ENCODE measurements at places on chromosomes 12 and 14. TPM values are rescaled to one million over a fixed set of nuclear protein-coding genes. Genes with fewer than 3 reads are reported as not detected.

DNA sequence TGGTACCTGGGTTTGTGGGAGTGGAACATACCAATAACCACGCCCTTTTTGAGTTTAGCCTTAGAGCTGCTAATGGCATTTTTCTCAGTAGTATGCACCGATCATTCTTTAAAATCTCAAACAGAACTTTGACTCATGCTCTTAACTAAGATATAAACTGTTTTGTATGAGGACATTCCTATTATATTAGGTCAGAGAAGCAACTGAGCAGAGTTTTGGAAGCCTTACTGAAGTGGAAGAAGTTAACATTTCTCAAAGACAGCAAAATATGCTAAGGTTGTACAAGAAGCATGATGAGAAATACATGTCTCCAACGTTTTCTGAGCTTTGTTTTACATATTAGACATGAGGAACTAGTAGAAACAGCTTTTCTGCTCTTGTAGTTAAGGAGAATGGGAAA, 819.2 kb downstream of the FSCB start:
- no peak for DNase-seq

DNA sequence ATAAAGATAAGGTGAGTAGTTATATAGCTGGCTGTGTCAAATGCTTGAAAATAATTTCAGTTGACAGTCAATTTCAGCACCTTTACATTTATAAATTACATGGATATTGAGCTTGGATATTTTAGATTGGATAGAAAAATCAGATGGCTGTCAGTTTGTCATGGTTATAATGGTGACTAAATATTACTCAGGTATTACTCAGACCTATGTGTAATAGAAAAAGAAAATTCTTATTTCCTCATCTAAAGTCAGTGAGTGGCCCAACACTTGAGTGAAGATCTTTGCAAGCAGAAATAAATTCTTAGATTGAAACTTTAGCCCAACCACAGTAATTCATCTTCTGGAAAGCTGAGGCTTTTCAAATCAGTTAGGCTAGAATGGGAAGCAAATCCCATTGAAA, 354.4 kb downstream of the NAV3 start:
- no peak for DNase-seq

- DNase-seq = peak; percentile 13
Observed at GRCh38 chr14:91388551-91388975, 29.1 kb downstream of the CCDC88C start.

- no peak for DNase-seq
Observed at GRCh38 chr12:67691220-67691619, 42.7 kb downstream of the DYRK2 start.

Gene KCNH5
- not detected for total RNA-seq

Gene POTEG
- not detected for total RNA-seq

Gene SLC15A5
- not detected for total RNA-seq

Gene DAO
- total RNA-seq = not detected

Measured in psoas muscle (tissue), 8 donors.